ENCODE measurements at places on chromosomes 3 and 15.

GRCh38 chr3:29486096-29486495 lies 205.2 kb downstream of the RBMS3 start:
- DNase-seq, result no peak

GRCh38 chr15:91973481-91973880 lies 120.0 kb downstream of the SLCO3A1 start:
- no peak for DNase-seq

DNA sequence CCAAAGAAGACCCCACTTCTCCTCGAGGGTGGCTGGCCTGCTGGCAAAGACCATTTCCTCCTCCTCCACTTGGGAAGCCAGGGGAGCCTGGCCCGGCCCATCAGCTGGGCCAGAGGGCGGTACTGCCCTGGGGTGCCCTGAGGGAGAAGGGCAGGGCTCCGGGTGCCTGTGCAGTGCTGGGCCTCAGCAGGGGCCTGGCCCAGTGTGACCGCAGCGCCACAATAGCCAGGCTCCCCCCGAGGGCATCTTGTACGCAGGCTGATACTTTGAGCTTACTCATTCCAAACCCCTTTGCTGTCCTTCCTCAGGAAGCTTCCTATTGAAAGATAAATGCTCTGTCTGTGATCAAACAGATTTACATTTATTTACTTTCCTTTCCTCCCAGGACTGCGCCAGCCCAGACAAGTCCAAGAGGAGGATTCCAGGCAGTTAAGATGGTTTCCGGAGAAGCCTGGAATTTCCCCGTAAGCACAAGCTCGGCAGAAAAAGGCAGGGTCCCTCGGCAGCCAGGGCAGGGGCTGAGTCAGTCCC lies 240.1 kb downstream of the XXYLT1 start:
- DNase-seq, result no peak

DNA sequence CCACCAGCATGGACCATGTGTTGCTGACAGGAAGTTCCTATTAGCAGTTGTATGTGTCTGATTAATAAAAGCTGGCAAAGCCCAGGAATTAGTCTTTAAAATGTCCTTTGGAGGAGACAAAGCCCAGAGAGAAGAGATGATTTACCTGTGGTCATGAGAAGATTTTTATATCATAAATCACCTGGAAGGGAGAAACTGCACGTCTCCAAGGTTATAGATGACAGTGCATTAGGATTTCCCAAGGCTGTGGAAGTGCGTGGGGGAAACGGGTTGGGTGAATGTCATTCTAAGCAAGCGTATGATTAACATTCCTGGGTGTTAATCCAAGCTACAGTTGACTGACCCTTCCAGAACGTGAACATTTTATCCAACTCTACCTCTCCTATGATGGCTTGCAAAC lies 76.6 kb downstream of the SLC6A11 start:
- no peak for DNase-seq

DNA sequence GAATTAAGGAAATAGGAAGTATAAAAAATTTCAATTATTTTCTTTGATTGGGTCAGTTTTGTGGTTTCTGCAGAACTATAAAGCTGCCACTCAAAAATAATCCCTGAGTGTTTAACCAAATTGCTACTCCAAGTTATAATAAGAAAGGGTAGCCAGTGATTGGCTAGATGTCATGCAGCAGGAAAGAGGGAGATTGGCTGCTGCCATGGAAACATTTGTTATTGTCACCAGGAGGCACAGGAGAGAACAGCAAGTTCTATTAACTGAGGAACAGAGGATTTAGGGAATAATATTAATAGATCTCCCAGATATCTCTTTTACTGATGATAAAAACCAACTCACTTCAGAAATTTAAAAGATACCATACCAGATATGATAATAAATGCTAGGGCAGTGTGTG lies 42.6 kb downstream of the CLDN1 start:
- DNase-seq, result no peak

DNA sequence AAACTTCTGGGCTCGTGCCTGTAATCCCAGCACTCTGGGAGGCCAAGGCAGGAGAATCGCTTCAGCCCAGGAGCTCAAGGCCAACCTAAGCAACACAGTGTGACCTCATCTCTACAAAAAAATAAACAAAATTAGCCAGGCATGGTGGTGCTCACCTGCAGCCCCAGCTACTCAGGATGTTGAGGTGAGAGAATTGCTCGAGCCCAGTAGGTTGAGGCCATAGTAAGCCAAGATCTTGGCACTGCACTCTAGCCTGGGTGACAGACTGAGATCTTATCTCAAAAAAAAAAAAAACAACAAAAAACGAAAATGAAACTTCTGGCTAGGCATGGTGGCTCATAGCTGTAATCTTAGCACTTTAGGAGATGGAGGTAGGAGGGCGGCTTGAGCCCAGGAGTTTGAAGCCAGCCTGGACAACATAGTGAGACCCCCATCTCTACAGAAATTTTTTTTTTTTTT lies 53.7 kb downstream of the PIK3CB start:
- no peak for DNase-seq

GRCh38 chr3:16088496-16088895 lies 86.0 kb upstream of the GALNT15 start:
- no peak for DNase-seq

DNA sequence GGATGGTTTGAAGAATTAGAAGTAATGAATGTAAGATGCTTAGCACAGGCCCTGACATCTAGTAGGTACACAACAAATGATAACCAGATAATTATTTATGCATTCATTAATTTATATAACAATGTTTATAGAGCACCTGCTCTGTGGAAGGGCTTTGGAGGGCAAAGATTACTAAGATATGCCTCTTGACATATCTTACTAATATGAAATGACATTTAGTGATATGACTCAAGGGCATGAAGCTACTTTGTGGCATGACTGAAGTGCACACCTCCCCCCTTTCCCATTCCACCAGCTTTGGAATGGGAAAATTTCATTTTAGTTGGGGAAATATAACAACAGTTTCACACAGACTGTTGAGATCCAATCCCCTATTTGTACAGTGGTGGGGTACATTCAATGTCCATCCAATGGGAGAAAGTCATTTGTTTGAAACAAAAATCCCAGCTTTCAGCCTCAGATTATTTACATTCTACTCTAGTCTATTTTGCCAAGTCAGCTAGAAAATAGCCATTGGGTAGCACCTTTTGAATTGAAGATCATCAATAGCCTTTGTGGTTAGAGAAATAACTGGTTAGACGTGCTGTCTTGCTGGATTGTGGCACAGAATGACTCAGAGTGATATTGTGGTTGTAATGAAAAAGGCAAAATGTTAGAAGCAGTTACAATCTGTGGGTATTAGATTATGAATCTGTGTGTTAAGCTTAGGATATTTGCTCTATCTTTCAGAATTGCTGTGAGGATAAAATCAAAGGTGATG lies 72.9 kb downstream of the MOBP start:
- no peak for DNase-seq

- no peak for DNase-seq
These were observed 192.7 kb downstream of the ZIC4 start for GRCh38 chr3:147213633-147214032.

- DNase-seq, result no peak
These were observed 117.9 kb downstream of the TLE3 start for GRCh38 chr15:69979783-69980182.

- DNase-seq, result no peak
These were observed 15.8 kb upstream of the CYP11A1 start for GRCh38 chr15:74383286-74383685.

DNA sequence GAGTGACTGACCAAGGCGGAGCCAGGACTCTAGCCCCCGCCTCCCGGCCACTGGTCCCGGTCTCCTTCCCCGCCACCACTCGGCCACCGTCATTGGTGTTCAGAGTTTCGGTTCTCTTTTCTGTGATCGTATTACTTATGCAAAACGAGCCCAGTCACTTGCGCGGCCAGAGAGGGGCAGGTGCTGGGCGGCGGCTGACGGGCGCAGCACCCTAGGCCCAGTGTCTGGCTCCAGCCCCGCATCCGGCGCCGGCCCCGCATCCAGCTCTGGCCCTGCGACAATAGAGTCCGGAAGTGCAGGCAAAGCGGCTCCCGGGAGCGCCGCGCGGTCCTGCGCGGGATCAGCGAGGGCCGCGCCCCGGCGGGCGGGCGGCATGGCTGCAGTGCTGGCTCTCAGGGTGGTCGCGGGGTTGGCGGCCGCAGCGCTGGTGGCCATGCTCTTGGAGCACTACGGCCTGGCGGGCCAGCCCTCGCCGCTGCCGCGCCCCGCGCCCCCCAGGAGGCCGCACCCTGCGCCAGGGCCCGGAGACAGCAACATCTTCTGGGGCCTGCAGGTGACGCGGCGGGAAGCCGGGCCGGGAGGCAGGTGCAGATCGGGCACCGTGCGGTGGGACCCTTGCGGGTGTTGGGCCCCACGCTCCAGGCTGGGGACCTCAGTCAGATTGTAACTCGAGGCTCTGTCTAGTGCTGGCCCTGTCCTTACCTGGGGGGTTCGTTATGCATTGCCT lies at the start of gene TMEM62:
TSS of gene TMEM62 (plus strand) at position 157 of the 727 bp plus-strand sequence. CDS start at position 374, 217 bp downstream.
- no peak for DNase-seq

GRCh38 chr3:127483902-127484591 lies 106.5 kb downstream of the TPRA1 start:
- no peak for DNase-seq

GRCh38 chr15:33125894-33126537 lies 68.5 kb downstream of the FMN1 start:
- DNase-seq, result no peak

- no peak for DNase-seq
These were observed 3.5 kb downstream of the PLXND1 start for GRCh38 chr3:129602730-129603560.

DNA sequence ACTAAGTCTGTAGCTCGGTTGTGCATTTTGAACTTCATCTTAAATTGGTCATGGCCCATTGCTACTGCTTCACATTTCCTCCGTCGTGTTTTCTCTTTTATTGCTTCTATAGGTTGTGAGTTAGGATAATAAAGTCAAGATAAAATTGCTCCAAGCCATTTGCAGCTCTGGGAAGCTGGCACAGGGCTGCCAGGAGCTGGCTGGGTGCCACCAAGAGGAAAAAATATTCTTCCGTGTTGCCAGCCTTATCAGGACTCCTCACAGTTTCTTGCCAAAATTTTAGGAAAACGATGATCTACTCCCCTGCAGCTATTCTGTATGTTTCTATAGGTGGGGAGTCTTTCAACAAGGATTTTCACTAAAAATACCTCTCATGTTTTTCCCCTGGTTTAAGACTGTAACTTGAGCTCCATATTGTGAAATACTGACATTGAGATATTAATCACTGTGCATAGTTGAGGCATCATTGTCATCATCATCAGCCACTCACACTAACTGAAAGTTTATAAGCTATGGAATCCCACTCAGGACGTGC lies 55.4 kb upstream of the PIAS1 start:
- DNase-seq, result no peak

GRCh38 chr3:126166009-126166408 lies 14.4 kb downstream of the ALDH1L1 start:
- no peak for DNase-seq

GRCh38 chr3:81643721-81644120 lies 117.7 kb downstream of the GBE1 start:
- peak; percentile 38 for DNase-seq

DNA sequence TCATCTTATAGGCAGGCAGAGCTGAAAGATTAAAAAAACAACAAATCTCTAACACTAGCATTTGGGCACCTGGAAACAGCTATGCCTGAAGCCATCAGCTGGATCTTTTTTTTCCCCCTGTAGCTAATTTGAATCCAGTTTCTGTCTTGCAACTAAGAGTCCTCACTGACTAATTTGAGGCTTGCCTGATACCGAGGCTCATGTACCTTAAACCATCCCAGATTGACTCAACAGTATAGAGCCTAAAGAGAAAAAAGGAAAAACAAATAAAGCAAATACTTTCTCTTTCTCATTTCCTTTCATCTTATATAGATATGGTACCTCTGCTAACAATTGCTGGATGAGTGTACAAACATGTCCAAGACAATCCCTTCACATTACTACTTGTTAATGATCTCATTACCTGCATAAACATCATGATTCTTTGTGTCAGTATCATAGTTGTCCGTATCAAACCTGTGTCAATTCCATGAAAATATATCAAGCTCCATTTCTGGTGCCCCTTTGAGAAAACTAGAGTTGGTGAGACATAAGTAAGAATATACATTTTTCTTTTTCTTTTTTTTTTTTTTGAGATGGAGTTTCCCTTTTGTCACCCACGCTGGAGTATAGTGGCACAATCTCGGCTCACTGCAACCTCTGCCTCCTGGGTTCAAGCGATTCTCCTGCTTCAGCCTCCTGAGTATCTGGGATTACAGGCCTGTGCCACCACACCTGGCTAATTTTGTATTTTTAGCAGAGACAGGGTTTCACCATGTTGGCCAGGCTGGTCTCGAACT lies 43.1 kb downstream of the BHLHE40 start:
- no peak for DNase-seq

GRCh38 chr3:66534304-66534845 lies 33.6 kb upstream of the LRIG1 start:
- DNase-seq, result no peak

GRCh38 chr15:92499731-92500530 lies 106.2 kb downstream of the ST8SIA2 start:
- DNase-seq, result no peak

- DNase-seq, result no peak
These were observed 10.2 kb downstream of the PAQR5 start for GRCh38 chr15:69308949-69309348.

DNA sequence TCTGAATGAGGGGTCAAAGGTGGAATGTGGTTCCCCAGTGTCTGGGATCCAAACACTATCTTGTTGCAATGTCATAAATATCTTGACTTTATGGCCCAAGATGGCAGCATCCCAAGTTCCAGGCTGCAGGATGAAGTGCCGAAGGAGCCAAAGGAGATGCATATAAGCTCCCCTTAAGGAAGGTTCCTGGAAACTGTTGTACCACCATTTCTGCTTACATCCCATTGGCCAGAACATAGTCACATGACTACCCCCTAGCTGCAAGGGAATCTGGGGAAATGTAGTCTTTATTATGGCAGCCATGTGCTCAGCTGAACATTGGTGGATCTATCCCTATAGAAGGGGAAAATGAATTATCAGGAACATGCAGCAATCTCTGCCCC lies 54.3 kb downstream of the BDH1 start:
- DNase-seq, result no peak

DNA sequence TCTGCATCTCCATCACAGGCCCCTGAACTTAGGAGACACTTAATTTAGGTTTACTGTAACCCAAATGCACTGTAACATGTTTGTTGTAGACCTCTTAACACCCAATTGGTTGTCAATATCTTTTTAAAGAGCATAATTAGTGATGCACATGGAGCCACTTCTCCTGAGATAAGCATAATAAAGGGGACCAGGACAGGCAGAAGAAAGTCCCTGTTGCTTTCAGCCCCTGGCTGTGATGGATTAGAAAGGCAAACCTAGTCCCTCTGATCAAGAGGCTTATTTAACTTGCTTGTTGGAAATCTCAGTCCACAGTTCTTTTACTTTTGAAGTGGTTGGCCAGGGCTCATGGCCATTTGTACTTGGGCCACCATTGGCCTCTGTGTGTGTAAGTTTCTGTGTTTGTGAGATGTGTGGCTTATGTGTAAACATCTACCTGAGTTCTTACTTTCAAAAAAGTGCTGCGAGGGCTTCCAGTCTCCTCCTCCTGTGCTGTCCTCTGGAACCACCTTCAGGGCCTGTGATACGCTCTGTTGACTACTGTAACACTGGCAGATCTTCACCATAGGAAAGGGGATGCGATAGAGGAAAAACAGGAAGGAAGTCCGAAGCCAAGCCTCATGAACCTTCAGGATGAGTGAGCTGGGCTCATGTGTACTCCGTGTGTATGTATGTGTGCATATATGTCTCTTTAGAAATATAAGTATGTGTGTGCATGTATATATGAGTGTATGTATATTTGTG lies 136.2 kb downstream of the EPHB1 start:
- no peak for DNase-seq

GRCh38 chr3:18127174-18127858 lies 297.8 kb downstream of the SATB1 start:
- no peak for DNase-seq
